CD4-positive, alpha-beta T cell (primary cell): ENCODE measurements at places on chromosomes 13 and 19.

- DNase-seq = no peak
Observed at GRCh38 chr13:80399340-80400163, 58.6 kb upstream of the SPRY2 start.

GRCh38 chr13:113620036-113620796 is 35.7 kb downstream of the TFDP1 start:
- DNase-seq = no peak

DNA sequence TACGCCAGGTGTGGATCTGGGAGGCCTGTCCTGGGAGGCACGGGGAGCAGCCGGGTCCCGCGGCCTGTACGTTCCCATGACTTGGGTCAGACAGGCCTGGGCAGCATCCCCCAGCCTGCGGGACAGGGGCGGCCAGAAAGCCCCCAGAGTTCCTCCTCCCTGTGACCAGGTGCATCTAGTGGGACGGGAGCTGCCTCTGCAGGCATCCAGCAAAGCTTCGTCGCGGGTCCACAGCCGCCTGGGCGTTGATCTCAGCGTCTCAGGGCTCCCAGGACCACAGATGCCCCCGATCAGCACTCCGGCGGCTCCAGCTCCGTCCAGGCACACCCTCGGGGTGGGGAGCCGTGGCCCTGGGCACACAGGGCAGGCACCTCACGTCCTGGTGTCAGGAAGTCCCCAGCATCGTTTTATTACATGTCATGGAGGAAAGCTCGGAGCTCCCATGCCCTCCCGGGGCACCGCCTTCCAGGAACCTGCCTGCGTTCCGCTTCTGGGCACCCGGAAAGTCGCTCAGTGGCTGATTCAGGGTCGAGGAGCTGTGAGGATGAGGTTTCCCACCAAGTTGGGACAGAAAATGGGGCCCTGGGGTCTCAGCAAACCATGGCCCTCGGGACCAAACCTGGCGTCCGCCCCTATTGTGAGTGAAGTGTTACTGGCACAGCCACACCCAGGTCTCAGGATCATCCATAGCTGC is 1.5 kb upstream of the GZMM start:
- no peak for DNase-seq

GRCh38 chr19:45475537-45476291 is 7.9 kb downstream of the FOSB start:
- peak; percentile 84 for DNase-seq

- no peak for DNase-seq
Observed at GRCh38 chr19:10538204-10538983, 5.3 kb upstream of the ATG4D start.

DNA sequence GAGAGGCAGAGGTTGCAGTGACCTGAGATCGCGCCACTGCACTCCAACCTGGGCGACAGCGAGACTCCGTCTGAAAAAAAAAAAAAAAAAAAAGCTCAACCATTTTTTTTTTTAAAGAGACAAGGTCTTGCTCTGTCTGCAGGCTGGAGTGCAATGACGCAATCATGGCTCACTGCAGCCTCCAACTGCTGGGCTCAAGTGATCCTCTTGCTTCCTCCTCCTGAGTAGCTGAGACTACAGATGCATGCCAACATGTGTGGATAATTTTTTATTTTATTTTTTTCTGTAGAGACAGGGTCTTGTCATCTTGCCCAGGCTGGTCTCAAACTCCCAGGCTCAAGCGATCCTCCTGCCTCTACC is 10.3 kb downstream of the EHD2 start:
- no peak for DNase-seq

DNA sequence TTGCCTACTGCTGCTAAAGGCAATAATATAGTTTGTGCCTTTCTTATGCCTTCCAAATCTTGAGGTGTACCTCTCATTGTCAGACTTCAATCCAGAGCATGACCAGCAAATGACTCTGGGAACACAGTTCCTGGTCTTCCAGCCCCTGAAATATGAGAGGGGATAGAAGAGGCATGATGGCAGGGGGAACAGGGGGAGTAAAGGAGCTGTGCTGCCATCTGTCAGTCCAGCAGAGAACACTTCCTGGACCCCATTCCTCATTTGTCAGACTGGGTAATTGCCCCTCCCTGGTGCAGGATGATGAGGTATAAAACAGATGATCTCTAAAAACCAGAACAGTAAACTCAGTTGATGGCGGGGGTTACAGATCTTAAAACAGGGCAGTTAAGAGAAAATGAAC is 618.7 kb downstream of the DIAPH3 start:
- DNase-seq = no peak

GRCh38 chr13:40987606-40988280 is 31.4 kb downstream of the ELF1 start:
- no peak for DNase-seq

DNA sequence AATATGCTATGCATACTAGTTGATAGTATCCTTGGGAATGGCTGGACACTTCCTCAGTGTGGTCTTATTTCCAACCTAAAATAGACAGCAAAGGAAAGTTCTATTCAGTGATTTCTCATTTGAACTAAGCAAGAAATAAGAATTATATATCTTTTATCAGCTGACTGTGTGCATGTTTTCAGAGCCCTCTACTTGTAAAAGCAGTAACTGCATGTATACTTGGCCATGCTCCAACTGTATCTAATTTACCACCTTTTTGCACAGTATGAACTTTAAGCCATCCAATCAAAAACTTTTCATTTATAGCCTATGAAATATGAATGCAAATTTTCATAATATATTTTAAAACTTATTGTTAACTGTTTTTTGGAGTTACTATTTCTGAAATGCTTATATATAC is 136.4 kb upstream of the PCDH9 start:
- no peak for DNase-seq

- DNase-seq = no peak
Observed at GRCh38 chr19:18441804-18442788, 4.2 kb upstream of the ISYNA1 start.

DNA sequence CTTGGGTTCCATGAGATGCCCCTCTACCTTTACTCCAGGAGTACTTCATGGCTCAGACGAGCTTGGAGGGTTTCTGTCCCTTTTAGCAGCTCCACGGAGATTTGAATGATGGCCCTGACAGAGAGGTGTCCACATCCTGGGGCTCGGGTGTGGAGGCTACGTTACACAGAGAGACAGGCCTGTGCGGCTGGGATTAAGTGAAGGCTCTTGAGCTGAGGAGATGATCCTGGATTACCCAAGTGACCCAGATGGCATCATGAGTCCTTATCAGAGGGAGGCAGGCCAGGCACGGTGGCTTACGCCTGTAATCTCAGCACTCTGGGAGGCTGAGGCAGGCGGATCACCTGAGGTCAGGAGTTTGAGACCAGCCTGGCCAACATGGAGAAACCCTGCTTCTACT is 12.4 kb downstream of the DPP9 start:
- no peak for DNase-seq

DNA sequence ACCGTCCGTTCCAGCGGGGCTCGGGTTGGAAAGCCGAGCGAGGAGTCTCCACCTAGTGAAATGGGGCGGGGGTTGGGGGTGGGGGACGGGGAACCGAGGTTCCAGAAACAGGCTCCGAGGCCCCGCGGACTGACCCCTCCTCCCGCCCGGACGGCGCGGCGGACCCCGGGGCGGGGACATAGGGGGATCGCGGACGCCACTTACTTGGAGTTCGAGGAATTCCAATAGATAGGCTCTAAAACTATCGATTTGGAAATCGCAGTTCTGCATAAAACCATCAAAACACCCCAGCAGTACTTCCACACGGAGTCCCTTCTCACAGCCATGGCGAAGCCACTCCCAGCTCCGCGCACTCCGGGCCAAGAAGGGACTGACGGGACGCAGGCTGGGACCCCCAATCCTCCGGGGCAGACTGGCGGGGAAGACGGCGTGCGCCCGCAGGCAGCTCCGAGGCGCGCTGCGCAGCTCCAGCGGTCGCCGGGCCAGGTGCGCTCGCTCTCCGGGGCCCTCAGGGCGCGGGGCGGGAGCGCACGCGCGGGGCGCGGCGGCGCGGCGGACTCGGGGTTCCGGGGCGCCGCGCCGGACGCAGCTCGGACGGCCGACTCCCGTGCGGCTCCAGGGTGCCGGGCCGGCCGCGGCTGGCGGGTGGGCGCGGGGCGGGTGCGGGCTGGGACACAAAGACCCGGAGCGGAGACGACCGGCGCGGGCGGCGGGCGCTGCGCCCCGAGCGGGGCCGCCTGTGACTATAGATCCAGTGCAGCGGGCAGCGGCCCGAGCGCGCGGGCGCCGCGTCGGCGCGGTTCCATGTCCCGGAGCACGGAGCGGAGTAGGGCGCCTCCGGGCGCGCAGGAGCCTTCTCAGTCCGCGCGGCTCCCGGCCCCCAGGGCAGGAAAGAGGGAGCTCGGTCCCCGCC is 567 bp downstream of the EFNB2 start:
- peak; percentile 19 for DNase-seq

DNA sequence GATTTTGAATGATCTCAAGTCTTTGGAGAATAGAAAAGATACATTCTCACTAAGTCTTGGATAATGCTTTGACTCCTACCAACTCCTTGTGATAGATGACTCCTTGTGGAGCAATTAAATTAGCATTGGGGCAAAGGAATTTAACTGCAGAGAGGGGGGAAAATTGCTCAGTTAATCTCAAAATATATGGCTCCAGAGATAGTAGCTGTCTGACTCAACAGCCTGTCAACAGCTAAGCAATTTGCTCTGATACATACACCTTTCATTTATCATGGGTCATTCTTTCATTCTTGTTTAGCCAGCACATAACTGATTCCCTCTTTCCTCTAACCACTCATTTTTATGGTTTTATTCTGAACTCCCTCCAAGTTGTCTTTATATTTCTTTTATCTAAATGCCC is 225.6 kb upstream of the OBI1 start:
- no peak for DNase-seq

DNA sequence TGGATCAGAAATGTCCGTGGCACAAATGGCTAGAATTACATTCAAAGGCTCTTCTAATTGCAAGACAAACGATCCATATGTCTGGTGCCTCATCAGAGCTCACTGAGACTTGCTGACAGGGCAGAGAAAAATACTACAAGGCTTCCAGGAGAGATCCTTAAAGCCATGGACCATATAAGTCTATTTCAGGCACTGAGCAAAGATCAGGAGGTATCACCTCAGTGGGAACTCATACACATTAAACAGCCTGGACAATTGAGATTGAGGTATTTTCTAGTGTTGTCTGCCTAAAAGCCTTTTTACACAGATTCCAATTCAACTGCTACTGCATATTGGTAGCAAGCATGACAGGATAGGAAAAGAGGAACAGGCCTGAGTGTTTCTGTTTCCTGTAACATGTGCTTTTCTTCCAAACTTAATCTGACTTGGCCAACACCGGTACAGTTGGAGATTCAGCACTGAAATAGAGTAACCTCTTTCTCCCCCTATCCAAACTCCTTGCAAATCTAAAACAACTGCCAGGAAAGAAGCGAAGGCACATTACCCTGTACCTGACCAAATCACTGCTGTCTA is 65.9 kb downstream of the SERP2 start:
- no peak for DNase-seq

GRCh38 chr19:35208121-35208520 is 20.4 kb downstream of the FAM187B start:
- DNase-seq = no peak

GRCh38 chr13:31223215-31223614 is 23.4 kb downstream of the B3GLCT start:
- DNase-seq = no peak

DNA sequence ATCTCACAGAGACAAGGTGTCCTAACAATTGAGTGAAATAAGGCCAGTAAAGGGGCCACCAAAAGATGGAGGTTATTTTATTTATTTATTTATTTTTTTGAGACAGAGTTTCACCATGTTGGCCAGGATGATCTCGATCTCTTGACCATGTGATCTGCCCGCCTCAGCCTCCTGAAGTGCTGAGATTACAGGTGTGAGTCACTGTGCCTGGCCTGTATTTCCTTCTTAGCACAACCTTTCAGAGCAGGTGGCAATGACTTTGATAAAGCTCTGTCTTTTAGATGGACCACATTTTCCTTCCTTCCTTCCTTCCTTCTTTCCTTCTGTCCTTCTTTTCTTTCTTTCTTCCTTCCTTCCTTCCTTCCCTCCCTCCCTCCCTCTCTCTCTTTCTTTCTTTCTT is 11.0 kb upstream of the DOCK6 start:
- no peak for DNase-seq

GRCh38 chr19:20558011-20558410 is 7.6 kb downstream of the ZNF737 start:
- DNase-seq = no peak

DNA sequence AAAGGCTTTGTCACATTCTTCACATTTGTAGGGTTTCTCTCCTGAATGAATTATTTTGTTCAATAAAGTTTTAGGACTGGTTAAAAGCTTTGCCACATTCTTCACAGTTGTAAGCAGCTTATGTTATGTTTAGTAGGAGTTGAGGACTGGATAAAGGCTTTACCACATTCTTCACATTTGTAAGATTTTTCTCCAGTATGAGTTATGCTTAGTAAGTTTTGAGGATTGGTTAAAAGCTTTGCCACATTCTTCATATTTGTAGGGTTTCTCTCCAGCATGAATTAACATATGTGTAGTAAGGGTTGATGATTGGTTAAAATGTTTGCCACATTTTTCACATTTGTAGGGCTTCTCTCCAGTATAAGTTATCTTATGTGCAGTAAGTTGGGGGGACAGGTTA is 79.9 kb downstream of the ZNF431 start:
- DNase-seq = no peak

GRCh38 chr13:93388701-93389100 is 162.1 kb downstream of the GPC6 start:
- no peak for DNase-seq

DNA sequence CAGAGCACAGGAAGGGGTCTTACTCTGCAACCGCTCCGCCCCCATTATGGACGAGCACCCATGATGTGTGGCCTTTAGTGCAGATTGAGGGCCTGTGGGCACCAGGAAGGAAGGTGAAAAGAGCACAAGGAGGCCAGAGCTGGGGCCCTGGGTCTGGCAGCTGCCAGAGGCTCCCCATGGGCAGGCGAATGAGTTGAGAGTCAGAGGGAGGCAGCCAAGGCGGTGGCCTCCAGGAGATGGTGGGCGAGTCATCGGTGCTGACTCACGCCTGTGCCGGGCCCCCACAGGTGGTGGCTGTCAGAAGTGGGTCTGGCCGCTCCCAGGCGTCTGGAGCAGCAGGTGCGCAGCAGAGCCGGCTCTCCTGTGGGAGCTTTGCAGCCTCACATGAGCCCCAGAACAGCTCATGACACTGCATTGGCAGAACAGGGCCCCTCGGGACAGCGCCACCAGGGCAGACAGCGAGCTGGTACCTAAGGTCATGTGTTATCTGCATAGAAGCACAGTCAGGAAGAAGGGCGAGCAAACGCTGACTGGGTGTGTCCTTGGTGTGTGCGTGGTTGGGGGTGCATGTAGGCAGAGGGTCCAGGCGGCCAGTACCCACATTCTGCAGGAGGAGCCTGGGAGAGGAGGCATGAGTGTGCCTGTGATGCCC is 68.8 kb downstream of the CHST8 start:
- DNase-seq = no peak

GRCh38 chr19:19475849-19476828 is 39.2 kb downstream of the TSSK6 start:
- no peak for DNase-seq

- no peak for DNase-seq
Observed at GRCh38 chr19:17159466-17160393, 55.4 kb upstream of the USE1 start.
